ENCODE measurements at places on chromosomes 13 and 19. TPM values are rescaled to one million over a fixed set of nuclear protein-coding genes. Genes with fewer than 3 reads are reported as not detected.

The COX6B2 gene
- not detected for total RNA-seq

The TMEM38A gene
- not detected for total RNA-seq

The TYROBP gene
- total RNA-seq = 65.3 TPM

- no peak for DNase-seq
These were observed 3.5 kb downstream of the KCNA7 start for GRCh38 chr19:49069026-49069425.

- DNase-seq = no peak
These were observed 9.1 kb downstream of the UBE2L5 start for GRCh38 chr13:30431269-30431940.

DNA sequence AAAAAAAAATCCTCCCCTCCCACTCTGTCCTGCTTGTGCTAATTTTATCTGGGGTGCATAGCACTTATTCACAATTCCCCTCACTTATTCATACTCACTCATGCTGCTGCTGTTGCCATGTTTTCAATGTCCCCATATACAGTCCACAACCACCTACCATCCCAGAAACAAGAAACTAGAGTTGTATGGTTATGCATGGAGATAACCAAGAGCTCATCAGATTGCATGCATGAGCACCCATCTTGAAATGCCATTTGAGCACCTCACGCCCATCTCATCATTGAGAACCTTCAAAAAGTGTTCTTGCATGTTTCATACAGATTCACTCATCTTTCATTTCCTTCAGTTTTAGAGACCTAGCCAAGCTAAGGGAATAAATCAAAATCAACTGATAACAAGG is 15.1 kb upstream of the N4BP2L2 start:
- DNase-seq = no peak

- no peak for DNase-seq
These were observed 395.0 kb downstream of the PCDH9 start for GRCh38 chr13:66835040-66835628.

DNA sequence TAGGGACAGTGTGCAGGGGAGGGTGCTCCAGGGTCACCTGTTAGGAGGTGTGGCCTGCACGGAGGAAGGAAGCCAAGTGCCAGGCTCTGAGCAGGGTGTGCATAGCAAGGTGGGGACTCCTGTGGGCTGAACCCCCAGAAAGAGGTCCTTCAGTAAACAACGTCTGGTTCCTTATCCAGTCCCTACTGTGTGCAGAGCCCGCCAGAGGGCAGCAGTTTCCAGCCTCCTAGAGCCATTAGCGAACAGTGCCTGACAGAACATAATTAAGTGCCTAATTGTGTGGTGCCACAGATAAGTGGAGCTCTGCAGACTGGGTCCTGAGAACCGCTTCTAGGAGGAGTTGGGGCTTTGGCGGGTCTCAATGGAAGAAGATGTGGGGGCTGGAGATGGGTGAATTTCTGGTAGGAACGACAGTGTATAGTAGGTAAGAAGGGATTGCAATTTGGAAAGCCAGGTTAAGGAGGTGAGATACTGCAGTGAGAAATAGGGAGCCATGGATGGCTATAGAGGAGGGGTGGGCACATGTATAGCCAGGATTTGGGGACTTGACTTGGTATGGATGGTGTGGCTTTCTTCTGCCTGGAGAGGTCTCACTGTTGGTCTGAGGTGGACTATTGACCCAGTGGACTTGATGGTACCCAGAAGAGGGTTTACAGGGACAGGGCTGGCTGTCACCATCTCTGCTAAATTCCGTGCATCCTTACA is 323.1 kb downstream of the ZNF536 start:
- no peak for DNase-seq

DNA sequence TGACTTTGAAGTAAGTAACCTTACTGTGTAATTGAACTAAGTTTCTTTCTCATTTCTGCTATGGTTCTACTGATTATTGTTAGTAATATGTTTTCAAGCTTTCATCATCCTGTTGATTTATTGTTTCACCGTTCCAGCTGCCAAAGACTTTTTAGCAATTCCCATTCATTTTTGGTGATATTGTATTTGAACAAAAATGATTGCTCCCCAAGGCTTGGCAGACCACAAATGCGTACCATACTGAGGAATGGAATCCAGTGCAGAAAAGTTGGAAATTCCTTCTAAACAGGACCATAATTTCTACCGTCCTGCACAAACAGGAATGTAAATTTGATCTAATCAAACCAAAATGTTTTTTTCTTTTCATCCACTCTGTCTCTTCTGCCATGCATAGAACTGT is 10.7 kb downstream of the EPSTI1 start:
- no peak for DNase-seq

- DNase-seq = no peak
These were observed 8.9 kb downstream of the ZNF805 start for GRCh38 chr19:57249329-57249728.

All from natural killer cell treated with Interleukin-12 subunit alpha and Interleukin-12 subunit beta and Interleukin-15 and Interleukin-18, amount 100 ng/mL, for 72 hours (primary cell).